HT-29 (cell line): ENCODE measurements at places on chromosomes 6 and 20. TPM values are rescaled to one million over a fixed set of nuclear protein-coding genes. Genes with fewer than 3 reads are reported as not detected.

The ADGRB3 gene
- not detected in 2 replicates for total RNA-seq

The MYBL2 gene
- 108 and 123 TPM in 2 replicates for total RNA-seq

The EDN1 gene
- 37.0 and 43.2 TPM in 2 replicates for total RNA-seq

The PDYN gene
- total RNA-seq: not detected in 2 replicates

The PPP1R16B gene
- total RNA-seq: not detected in 2 replicates

The TSPO2 gene
- not detected in 2 replicates for total RNA-seq

The ZNF165 gene
- 4.4 and 5.2 TPM in 2 replicates for total RNA-seq

The DLK2 gene
- 0.10 and 0.34 TPM in 2 replicates for total RNA-seq

The MLN gene
- total RNA-seq: not detected in 2 replicates

The FAM209B gene
- total RNA-seq: not detected in 2 replicates

The MEP1A gene
- 0.05 TPM in 1 of 2 replicates, not detected in the other for total RNA-seq

DNA sequence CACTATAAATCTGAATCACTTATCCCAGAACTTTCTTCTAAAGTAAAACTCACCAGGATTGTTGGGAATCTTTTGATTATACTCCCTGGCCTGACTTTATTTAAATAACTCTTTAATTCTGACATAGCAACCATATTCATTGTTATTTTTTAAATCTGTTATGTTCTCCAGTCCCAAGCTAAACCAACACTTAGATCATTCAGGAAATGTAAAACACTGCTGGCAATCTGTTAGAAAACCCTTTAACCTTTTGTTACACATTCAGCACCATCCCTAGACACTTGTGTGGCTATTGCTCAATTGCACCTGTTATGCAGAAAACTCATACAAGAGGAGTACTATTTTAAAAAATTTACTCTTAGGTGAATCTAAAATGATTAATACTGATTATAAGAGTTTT, 101.8 kb upstream of the NHSL1 start:
- no peak for DNase-seq

DNA sequence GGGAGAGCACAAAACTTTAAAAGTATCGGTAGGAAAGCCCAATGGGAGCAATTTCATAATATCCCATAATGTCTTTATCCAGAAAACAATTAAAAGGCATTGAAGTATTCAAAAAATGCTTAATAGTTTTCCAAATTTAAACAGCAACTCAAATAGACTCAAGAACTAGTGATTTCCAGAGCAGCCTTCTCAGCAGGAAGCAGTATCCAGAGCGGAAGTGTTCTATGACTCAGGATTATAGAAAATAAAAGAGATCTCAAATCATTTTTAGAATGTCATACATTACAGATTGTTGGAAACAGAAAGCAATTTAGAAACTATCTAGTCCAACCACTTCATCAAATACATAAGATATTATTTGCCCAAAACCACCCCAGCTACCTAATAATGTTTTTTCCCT, 79.3 kb downstream of the COL12A1 start:
- DNase-seq: no peak

DNA sequence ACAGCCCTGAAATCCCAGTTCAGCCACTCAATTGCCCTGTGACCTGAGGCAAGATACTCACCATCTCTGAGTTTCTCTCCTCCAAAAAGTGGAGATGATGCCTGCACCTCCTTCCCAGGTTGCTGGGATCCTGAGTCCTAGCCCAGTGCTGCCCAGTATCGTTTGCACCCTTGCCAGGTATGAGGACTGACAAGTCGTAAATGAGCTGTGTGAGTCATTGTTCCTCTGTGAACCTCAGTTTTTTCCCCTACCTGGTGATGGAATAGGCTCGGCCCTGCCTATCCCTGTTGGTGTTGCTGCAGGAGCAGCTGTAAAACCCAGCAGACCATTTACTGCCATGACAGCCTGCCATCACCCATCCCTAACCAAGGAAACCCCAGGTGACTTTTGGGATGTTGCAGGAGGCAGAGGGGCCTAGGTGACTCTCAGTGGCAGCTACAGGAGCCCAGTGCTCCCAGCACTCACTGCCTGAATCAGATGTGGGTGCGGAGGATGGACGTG, 229.3 kb downstream of the SYNDIG1 start:
- no peak for DNase-seq

- no peak for DNase-seq
Observed at GRCh38 chr6:2477250-2477649, 231.8 kb upstream of the GMDS start.

DNA sequence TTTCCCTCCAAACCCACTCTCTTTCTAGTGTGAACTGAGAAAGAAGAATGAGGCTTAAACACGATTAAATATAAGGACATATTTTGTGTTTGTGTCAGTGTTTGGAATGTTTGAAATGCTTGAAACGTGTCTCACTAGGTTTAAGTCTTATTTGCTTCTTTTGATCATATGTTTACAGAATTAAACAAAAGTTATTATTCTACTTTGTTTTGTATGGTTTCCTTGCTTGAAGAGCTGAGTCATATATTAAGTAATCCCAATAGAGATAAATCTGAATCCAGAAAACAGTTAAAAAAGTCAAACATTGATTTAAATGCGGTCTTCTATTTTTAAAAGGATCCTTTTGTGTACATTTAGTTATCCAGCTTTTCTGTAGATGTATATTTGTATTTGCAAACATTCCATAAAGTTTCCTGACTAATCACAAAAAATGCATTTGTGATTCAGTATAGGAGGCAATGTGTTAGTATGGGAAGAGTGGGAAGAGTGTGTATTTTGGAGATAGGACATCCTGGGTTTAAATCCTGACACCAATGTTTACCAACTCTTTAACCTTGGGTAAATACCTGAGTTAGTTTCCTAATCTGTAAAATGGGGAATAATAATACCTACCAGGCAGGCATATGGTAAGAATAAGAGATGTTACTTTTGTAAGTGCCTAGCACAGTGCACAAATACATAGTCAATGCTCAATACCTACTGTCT, 72.9 kb downstream of the TSBP1 start:
- no peak for DNase-seq

DNA sequence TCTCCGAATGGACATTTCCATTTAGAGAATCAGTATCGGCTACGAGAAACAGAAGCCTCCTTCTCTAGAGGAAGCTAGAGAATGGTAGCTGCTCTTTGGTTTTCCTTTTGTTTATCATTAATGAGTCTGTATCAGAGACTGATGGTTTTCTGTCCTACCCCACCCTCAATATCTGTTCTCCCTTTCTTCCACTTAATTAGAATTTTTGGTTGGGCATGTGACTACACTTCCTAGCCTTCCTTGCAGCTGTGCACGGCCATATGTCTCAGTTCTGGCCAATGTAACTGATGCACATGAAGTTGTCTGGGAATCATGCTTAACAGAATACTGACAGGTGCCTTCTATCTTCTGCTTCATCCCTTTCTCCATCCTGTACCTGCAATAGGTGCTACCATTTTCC, 19.0 kb downstream of the RNF24 start:
- no peak for DNase-seq

DNA sequence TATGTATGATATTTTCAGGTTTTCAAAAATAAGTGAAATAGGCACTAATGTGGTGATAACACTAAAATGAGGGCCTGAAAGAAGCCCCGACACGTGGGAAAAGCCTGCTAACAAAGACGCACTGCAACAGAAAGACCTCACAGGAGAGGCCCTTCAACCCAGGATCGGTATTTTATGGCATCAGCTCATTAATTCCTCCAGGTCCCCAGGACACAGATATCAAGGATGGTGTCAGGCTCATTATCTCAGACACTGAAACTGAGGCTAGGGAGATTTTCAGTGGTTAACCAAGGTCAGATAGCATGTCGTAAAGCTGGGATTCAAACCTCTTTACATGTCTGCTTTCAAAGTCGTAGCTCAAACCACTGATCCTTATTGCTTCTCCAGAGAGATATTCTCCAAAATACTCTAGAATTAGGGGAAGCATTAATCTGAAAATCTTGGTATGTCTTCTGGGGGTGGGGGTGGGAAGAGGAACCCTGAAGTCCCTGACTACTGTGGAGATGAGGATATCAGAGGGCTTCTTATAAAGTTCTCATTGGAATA, 64.1 kb downstream of the PPP1R3G start:
- no peak for DNase-seq

- DNase-seq: no peak
Observed at GRCh38 chr20:57522380-57523140, 2.4 kb downstream of the CTCFL start.

- DNase-seq: no peak
Observed at GRCh38 chr6:116461932-116462885, 1.0 kb downstream of the CALHM6 start.

DNA sequence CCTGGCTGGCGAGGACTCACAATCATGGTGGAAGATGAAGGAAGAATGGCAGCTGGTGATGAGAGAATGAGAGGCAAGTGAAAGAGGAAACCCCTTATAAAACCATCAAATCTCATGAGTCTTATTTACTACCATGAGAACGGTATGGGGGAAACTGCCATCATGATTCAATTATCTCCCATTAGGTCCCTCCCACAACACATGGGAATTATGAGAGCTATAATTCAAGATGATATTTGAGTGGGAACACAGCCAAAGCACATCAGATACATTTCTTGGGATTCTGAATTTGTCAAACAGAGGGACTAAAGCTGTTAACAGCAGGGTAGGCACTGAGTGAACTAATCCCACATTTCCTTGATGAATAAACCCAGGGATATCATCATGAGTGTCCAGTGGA, 116.2 kb upstream of the PLCB4 start:
- no peak for DNase-seq

GRCh38 chr6:5175635-5176034, 85.1 kb downstream of the LYRM4 start:
- DNase-seq: no peak

DNA sequence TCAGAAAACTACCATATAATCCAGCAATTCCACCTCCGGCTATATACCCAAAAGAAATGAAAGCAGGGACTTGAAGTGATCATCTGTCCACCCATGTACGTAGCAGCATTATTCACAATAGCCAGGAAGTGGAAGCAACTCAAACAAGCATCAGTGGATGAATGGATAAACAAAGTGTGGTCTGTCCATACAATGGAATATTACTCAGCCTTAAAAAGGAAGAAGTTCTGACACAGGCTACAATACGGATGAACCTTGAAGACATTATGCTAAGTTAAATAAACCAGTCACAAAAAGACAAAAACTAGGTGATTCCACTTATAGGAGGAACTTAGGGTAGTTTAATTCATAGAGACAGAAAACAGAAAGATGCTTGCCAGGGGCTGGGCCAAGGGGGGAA, 76.5 kb downstream of the ATP9A start:
- DNase-seq: no peak

DNA sequence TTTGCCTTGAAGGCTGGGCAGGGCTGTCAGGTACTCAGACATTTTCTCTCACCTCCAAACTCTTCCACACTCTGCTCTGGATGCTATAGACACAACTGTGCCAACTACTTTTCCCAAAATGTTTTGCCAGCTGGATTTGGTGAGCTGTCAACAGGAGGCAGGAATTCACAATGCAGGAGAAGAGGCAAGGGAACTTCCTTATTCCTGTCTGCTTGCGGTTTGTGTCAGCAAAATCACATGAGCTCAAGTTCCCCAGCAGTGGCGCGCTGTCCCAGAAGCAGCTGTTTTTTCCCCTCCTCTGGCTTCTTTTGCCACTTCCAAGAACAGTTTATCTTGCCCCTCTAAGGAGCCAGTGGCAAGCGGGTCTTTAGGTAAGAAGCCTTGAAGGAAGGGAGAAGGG, 608.2 kb downstream of the PRKN start:
- DNase-seq: no peak

- no peak for DNase-seq
Observed at GRCh38 chr20:16485401-16485800, 87.8 kb downstream of the KIF16B start.

DNA sequence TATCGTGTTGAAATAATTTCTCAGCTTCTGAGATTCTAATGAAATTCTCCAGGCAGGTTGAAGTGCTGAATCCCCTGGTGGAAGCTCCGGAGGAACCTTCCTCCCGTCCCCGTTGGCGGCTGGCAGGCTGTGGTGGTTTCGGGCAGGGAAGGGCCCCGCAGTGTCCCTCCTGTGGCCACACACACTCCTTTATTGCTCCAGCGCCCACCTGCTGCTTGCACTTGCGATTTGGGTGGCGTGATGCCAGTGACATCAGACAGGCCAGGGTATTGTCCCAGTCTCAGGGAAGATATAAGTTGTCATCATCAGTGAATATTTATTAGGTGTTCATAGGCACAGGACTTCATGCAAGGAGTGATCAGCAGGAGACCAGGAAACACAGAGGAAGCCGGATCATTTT, 530.4 kb downstream of the QKI start:
- no peak for DNase-seq

- peak; percentile 95 for DNase-seq
Observed at GRCh38 chr6:36914227-36914794, 28.6 kb downstream of the C6orf89 start.

DNA sequence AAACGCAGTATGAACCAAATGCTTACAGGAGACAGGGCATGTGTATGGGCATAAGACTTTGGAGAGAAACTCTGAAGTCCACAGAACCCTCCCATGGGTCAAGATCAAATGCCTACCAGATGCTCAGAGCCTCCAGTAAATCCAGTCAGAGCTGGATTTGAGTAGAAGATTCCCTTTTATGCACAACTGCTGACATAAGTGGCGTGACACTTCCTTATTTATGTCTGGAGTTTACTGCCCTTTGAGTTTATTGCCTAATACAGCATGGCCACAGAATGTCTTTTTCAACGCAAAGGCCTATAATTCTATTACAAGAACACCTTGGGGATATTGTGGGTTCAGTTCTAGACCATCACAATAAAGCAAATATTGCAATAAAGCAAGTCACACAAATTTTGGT, 220.0 kb upstream of the FOXQ1 start:
- DNase-seq: no peak

DNA sequence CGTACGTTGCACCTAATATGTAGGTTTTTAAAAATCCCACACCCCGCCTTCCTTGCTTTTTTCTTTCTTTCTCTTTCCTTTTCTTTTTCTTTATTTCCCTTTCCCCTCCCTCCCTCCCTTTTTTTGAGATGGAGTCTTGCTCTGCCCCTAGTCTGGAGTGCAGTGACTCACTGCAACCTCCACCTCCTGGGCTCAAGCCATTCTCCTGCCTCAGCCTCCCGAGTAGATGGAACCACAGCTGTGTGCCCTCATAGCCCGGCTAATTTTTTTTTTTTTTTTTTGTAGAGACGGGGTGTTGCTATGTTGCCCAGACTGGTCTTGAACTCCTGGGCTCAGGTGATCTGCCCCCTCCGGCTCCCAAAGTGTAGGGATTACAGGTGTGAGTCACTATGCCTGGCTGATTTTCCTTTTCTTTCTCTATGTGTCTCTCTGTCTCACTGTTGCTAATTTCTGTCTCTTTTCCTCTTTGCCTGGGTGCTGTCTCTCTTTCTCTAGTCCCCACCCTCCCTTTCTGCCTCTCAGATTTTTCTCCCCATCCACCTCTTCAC, 61.2 kb downstream of the SRC start:
- DNase-seq: peak; percentile 25

- peak; percentile 44 for DNase-seq
Observed at GRCh38 chr20:58864346-58864745, 11.8 kb downstream of the GNAS start.

GRCh38 chr6:167000759-167001158, 1.6 kb downstream of the CEP43 start:
- no peak for DNase-seq

DNA sequence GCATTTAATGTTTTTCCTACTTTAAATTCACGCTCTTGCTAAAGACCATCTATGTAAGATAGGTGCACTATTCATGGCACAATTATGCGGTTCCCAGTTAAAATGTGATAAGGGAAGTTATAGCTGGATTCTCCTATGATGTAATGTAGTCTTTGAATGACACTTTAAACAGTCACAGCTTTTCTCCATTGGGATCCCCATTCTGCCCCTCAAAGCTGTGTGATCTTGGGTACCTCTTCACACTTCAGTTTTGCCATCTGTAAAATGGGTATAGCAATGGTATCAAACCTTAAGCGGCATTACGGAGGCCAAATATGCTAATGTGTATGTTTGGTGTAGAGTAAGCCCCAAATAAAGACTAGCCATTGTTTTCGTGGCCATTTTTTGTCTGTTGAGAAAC, 64.7 kb upstream of the ZNF217 start:
- DNase-seq: no peak
